Posterior cingulate gyrus (tissue), 11 donors: ENCODE measurements at places on chromosomes 2 and 18.

- peak; percentile 50 for DNase-seq
Observed at GRCh38 chr2:38037757-38038621, 38.0 kb downstream of the CYP1B1 start.

DNA sequence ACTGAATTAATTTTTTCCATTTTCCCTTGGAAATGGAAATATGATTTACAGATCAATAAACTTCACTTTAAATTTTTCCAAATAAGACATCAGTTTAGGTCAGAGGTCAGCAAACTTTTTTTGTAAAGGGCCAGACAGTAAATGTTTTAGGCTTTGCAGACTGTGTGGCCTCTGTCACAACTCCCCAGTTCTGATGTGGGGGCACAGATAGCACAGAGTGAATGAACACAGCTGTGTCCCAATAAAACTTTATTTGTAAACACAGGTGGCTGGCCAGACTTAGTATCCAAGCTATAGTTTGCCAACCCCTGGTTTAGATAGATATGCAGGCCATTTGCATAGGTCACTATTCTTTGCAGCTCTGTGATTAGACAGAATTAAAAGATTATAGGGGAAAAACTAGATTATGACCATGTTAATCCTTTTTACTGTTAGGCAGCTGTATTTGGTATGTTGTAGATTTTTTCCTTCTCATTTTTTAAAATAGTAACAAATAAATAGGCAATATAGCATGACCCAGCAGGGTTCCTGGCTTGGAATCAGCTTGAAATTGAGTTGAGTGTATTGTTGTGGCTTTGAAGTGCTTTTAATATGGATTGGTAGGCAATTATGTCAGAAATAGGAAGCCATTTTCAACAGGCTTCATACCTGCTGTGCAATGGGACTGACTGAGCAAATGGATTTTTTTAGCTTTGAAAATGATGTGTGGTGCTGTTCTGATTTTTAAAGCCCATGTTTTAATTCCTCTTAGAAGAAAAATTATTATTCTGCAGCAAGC, 59.7 kb downstream of the WDSUB1 start:
- DNase-seq = no peak

- DNase-seq = no peak
Observed at GRCh38 chr18:41244591-41245037, 710.4 kb upstream of the PIK3C3 start.

GRCh38 chr18:48781163-48781987, 169.4 kb downstream of the SMAD7 start:
- DNase-seq = peak; percentile 97

- peak; percentile 91 for DNase-seq
Observed at GRCh38 chr2:54455563-54456361, at the start of gene SPTBN1. TSS of gene SPTBN1 (plus strand) at chr2:54456327. CDS start at chr2:54526419, 70,092 bp downstream.

- no peak for DNase-seq
Observed at GRCh38 chr2:149400997-149401396, 70.6 kb downstream of the LYPD6 start.

- DNase-seq = no peak
Observed at GRCh38 chr2:83730223-83730622, 728.9 kb downstream of the SUCLG1 start.

GRCh38 chr2:240556553-240557100, 1.2 kb downstream of the ANKMY1 start:
- no peak for DNase-seq

GRCh38 chr2:119015845-119016244, 73.9 kb downstream of the MARCO start:
- DNase-seq = no peak

DNA sequence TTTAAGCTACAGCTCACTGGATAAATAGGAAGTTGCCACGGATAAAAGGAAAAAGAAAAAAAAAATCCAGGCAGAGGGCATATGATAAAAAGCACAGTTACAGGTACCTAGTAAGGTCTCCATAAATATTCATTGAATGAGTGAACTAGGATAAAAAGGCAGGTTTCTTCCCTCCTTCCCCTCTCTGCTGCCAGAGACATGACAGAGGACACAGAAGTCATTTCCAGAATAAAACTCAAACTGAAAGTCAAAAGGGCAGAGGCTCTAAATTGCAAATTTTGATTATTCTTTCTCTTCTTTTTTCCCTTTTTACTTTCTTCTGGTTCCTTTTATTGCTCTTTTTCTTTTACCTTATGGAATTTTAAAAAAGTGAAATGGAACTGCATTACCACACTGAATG, 7.7 kb downstream of the CD302 start:
- DNase-seq = no peak

- DNase-seq = no peak
Observed at GRCh38 chr2:106115250-106115649, 78.9 kb downstream of the UXS1 start.

- DNase-seq = no peak
Observed at GRCh38 chr2:227818675-227819397, 5.2 kb downstream of the CCL20 start.

DNA sequence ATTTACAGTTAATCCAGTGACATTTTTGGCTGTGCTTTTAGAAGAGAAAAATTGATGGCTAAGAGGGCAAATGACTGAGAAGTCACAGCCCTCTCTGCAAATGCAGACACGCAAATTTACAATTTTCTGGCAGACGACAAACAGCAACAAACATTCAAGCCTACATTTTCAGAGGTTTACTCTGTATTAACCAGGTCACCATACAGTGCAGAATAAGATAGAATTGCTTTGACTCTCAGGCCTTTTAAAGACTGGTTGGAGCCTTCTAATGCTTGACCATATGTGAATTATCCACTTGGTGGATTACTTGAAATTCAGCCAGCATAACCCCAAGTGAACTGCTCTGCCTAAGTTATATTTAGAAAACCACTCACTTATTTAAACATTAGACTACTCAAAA, 280.9 kb upstream of the STON1 start:
- DNase-seq = no peak

DNA sequence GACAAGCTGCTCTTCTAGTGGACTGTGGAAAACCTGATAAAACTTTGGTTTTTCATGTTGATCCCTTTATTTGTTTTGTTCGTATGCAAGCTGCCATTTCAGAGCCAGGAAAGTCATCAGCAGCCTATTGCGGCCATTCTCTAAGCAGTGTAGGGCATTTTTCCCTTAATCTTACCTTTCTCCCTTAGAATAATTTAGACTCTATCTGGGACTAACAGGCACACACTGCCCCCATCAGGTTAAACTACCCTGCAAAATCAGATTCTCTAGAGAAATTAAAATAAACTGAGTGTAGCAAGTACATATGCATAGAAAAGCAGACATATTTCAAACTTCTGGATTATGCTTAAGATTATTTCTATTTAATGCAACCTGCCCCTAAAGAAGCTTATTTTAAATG, 347.5 kb downstream of the METTL4 start:
- no peak for DNase-seq

DNA sequence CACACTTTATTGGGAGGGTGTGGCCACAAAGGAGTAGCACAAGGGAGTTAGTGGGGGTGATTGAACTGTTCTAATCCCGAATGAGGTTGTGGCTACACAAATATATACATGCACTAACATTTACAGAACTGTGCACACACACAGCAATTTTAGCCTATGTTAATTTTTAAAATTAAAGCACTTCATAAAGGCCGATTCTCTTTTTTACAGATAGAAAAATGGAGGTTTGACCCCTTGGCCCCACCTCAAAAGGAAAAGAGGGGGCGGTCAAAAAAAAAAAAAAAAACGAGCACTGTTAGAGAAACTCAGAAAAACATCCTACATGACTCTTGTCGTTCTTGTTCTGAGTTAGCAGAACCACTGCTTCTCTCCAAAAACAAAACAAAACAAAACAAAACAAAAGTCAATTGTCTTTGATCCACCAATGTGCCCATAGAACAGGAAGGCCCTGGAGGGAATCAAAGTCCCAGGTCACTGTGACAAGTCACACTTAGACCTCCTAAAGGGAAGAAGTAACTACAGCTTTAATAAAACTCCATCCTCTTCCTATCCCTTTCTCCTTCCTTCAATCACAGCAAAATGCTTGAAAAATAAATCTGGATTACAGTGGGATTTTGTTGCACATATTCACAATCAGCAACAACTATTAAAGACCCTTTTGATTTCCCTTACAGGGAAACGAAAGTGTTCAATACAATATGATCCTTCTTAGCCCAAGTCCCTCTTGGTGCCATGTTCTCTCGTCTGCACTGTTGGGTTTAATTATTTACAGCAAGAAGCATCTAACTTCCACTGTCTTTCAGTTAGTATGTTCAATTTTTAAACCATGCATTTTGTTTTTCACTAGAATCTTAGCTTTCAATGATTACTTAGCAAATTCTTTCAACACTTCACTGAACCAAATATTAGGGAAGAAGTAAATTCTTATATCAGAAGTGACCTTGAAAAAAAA, 16.6 kb downstream of the LRP2 start:
- no peak for DNase-seq

DNA sequence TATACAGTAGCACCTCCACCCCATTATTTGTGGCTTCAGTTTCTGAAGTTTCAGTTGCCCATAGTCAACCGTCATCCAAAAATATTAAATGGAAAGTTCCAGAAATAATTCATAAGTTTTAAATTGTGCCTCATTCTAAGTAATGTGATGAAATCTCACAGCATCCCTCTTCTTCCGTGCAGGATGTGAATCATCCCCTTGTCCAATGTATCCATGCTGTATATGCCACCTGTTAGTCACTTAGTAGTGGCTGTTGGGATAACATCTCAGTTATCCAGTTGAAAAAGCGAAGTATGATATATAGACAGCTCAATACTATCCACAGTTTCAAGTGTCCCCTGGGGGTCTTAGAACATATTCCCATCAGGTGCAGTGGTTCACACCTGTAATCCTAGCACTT, 119.1 kb upstream of the OTX1 start:
- no peak for DNase-seq

DNA sequence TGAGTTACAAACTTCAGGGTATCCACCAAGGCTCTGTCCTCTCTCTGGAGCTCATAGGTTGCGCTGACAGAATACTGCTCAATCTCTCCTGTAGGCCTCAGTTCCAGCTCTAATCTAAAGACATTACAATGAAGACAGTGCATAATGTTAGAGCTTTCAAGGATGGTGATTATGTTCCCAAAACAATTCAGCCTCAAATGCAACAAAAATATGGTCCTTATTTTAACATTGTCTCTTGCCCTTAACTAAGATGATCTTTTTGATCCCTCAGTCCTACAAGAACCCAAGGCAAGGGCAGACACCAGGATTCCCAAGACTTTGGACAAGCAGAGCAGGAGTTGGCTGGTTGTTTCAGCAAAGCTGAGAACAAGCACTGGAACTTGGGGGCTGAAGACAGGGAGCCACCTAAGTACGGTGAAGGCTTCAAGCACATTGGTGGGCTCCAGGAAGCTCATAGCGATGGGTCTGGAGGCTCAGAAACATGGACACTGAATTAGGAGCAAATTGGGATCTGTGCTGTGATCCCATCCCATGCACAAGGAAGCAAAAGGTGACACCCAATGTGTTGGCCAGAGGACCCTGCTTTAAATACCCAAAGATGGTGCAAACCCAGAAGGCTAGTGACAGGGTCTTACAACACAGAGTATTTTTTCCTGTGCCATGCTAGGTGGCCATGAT, 24.7 kb downstream of the APOB start:
- no peak for DNase-seq

GRCh38 chr2:219001577-219002394, 8.6 kb upstream of the CRYBA2 start:
- no peak for DNase-seq

DNA sequence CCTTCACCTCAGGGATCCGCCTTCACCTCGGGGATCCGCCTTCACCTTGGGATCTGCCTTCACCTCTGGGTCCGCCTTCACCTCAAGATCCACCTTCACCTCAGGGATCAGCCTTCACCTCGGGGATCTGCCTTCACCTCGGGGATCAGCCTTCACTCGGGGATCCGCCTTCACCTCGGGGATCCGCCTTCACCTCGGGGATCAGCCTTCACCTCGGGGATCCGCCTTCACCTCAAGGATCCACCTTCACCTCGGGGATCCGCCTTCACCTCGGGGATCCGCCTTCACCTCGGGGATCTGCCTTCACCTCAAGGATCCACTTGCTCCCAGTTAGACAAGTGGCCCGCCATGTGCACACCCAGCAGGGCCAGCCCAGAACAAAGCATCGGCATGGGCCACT, 7.3 kb downstream of the KIF1A start:
- no peak for DNase-seq

- no peak for DNase-seq
Observed at GRCh38 chr2:36381993-36382392, 26.4 kb downstream of the CRIM1 start.

DNA sequence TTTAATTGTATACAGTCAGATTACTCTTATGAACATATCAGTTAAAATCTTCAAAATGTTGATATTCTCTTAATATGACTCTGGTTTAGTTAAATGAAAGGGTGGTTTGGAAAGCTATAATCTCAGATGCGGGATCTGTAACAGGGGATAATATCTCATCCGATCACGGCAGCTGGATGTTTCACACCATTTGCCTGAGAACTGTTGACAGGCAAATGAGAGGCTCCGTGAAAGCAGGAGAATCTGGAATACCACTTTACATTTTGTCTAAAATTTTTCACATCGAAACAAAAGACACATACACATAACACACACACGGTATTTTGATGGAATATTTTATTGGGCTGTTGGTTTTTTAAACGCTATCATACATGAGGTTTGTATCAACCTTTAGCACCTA, 518.6 kb upstream of the SLC39A10 start:
- no peak for DNase-seq

DNA sequence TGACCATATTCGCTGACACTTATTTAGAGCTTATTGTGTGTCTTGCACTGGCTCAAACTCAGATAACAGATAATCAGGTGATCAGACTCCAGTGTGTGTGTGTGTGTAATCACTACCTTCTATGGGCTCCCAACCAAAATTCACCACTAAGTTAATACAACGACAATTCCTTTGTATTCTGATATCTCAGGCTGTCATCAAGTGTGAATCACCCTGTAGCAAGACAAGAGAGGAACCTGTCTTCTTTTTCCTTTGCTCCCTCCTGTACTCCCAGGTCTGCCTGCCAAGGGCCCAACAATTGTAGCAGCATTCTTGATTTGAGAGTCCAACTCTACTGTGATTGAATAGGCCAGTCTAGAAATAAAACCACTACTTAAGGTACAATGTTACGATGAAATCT, 25.8 kb downstream of the ITGB6 start:
- DNase-seq = no peak

DNA sequence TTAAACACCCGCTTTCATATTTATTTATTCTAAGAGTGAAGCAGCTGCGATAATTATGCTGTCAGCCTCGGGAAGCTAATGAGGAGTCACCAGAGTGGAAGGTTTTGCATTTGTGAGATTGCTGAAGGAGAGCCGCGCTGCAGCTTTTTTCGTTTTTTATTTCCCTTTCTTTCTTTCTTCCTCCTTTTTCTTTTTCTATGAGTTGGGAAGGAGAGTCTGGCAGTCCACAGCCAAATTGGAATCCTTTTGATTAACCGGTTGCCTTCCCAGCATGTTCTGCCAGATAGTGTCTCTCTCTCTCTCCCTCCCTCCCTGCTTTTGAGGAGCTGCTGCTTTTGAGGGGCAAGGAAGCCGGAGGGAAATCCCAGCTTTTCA, 82.1 kb downstream of the CDK15 start:
- DNase-seq = no peak

DNA sequence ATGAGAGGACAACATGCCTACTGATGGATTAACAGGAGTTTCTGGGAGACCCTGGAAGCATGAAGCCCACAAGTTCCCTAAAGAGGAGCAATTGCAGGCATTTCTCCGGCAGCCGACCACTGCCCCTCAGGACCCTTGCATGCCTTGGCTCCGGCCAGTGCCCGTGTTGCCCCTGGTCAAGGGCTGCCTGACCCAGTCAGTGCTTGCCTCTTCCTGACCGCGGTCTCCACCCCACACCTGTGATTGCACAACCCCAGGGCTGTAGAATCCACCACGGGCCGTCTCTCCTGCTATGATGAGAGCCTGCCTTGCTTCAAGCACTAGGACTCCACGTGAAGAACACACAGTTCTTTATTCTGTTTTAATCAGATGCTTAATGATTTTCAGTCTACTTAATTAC, 127.5 kb downstream of the GLI2 start:
- DNase-seq = peak; percentile 79
